ENCODE measurements at places on chromosomes 13 and 19.

DNA sequence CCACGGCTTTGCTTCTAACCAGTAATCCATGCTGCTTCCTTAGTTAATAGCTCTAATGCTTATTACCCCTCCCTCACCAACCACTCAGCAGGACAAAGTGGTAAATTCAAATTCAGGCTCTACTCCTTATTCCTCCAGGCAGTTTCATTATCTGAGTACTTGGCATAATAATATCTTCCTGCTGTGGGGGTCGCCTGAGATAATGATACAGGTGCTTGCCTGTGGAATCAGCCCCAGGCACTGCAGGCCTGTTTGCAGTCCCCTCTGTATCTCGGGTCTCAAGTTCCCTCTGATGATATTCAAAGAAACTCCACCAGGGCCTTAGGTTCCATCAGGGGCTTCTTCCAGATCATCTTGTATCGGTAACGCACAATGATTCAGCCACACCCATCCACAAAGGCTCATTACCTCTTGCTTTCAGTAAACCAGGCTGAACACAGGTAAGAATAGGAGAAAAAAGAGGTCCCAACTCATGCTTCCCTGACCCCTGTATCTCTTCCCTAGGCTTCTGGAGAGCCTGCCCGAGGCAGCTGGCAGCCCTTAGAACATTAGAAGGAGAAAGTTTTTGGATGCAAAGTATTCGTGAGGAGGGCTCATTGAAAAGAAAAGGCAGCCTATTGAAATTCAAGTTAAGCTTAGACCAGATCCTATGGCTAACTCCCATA lies 14.3 kb upstream of the FOXO1 start:
- no peak for DNase-seq

GRCh38 chr19:38004186-38004520 lies 97.1 kb downstream of the SIPA1L3 start:
- no peak for DNase-seq

GRCh38 chr13:75740031-75740430 lies 103.9 kb downstream of the LMO7 start:
- no peak for DNase-seq

- no peak for DNase-seq
Measured at GRCh38 chr13:112851107-112852038, 117.6 kb upstream of the MCF2L start.

DNA sequence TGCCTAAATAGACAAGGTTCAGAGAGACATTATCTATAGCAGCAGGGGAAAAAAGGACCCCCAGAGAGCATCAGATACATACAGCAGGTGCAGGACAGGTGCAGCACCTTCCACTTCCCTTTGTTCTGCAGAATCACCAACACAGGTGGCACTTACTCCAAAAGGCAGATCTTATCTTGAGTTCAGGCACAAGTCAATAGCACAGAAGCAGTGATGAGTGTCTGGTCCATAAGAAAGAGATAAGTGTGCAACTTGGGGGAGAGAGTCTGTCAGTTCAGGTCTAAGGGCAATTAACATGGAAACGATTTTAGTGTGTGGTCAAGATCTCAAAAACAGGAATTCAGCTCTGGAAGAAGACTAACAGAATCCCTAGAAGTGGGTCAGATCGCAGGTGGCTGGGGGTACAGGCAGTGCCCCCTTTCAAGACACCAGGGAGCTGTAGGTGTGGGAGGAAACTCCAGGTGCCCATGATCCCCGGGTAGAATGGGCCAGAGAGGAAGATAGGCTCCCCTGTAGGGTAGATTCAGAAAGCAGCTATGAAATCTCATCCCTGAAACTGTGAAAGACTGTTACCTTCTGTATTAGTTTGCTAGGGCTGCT lies 40.6 kb downstream of the TNFSF11 start:
- DNase-seq: no peak

DNA sequence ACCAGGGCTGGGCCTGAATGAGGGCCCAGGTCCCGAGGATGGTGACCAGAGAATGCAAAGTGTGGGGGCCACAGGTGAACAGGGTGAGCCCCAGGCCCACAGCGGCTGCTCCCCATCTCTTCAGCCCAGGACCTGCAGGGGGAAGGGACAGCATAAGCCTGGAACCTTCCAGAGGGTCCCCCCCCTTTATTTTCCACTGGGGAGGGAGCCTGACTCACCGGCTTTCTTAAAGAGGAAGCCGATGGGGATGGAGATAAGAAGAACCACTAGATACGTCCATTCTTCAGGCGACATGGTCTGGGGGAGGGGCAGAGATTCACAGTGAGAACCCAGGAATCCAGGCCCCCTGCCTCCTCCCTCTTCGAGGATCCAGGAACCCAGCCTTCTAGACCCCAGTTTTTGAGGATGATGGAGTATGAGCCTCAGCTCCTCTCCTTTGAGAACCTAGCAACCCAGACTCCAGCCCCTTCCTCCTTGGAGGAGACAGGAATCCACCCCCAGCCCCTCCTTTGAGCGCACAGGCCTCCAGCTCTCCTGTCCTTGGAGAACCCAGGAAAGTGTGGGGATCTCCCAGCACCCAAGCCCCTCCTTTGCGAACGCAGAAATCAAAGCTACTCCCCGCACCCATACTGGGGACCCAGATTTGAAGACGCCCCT lies 1.0 kb downstream of the MBOAT7 start:
- DNase-seq: peak; percentile 63

Data from stimulated activated CD8-positive, alpha-beta memory T cell treated with anti-CD3 and anti-CD28 coated beads, Interleukin-7, amount 100 ng/mL, for 48 hours (primary cell).